ENCODE measurements at places on chromosomes 6 and 20.

DNA sequence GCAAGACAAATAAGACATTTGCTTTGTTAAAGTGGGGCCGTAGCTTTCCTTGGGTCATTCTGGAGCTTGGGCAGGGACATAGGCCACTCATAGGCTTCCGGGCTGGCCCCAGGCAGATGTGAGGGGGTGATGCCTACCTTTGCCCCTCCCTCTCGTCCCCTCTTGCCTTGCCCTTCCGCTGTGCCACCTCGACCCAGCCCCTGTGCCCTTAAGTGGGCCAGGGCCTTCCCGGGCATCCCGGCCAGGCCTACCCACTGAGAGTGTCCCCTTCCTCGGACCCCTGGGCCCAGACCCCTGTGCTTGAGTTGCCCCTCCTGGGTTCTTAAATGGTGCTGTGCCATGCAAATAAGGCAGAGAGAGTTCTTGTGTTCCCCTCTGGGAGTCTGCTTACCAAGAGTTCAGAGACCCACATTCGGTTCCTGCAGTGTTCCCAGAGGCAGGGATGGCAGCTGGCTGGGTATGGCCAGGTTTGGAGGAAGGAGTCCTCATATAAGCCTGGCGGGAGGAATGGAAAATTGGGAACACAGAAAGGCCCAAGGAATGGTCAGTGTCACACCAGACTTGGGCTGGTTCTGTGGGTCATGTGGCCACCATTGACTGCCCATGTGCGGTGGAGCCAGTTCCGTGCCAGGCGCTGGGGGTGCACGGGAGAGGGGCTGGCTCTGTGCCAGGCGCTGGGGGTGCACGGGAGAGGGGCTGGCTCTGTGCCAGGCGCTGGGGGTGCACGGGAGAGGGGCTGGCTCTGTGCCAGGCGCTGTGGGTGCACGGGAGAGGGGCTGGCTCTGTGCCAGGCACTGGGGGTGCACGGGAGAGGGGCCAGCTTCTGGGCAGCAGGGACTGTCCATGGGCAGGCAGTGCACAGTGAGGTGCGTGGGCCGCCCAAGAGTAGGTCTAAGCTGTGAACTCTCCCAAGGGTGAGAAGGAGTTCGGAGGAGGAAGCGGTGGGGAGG is 173.5 kb upstream of the SNX9 start:
- DNase-seq: no peak

DNA sequence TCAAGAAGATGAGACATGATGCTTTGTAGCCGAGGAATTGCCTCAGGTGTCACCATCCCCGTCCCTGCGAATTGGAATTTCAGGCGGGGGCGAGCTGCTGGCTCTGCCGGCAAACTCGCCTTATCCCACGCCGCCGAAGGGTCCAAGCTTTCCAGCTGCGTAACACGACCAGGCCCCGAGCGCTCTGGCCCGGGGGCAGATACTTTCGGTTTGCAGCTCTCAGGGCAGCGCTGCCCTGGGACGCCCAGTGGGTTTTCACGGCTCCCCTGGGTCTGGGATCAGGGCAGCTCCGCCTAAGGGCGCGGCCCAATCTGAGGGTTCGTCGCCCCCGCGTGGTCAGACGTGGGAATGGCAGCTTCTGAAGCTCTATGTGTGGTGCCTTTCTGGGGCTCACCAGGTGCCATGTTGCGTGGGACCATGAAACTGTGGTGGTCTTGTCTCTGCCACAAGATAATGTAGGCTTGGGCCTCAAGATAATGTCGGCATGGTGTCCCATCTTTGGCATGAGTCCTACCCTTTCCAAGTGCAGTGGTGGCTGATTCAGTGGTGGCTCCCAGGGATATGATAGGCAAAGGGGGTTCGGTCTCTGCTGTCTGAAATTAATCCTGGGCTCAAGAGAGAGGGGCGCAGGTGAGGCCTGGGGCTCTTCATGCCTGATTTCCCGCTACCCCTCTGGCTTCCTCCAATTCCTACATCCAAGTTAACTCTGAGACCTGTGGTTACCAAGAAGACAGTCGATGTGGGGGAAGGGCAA is 21.0 kb downstream of the PIGT start:
- peak; percentile 82 for DNase-seq

GRCh38 chr20:9442858-9443257 is 71.5 kb upstream of the LAMP5 start:
- no peak for DNase-seq

DNA sequence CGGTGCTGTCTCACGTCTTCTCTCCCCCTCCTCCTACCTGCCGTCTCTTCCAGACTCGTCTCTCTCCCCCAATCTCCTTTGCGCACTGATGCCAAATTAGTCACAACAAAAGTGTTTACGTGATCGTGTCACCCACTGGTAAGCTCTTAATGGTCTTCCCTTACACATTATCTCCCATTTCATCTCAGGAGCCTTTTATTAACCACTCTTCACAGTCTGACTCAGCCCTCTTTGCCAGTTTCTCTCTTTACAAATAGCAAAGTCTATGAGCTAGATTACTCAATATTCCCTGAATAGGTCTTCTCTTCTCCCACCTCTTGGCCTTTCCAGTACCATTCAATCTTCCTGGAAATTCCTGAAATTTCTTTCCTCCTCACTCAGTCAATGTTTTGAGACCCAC is 247.0 kb downstream of the ESR1 start:
- no peak for DNase-seq

DNA sequence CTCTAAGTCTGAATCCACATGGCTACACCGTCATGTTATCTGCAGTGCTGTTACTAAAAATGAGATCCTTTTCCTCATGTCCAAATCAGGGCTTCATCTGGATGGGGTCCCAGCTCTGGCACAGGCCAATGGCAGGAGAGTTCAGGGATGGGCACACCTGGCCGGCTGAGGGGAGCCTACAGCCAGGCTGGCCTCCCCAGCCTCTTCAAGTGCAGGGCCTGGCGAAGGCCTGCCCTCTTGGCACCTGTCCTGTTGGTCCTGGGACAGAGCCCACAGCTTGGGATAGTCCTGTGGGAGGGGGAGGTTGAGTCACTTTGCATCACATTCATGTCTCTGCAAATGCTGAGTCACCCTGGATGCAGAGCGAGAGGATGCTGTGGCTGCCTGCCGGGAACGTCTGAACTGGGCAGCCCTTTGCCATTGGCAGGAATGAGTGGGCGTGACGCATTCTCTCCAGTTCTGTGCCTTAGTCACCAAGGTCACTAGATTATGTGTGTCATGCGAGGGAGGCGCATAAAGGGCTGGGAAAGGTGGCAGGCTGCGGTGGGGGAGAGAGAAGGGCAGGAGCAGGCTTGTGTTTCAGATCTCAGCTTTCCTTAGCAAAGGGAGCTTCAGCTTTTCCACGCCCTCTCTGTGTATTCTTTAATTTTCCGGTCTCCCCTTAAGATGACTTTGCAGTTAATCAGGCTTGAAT is 223.2 kb upstream of the ECI2 start:
- no peak for DNase-seq

- no peak for DNase-seq
Observed at GRCh38 chr20:3739054-3739925, 6.8 kb downstream of the HSPA12B start.

- no peak for DNase-seq
Observed at GRCh38 chr6:89239338-89239737, 22.2 kb upstream of the GABRR1 start.

- no peak for DNase-seq
Observed at GRCh38 chr6:66985816-66986215, 1278.8 kb upstream of the EYS start.

DNA sequence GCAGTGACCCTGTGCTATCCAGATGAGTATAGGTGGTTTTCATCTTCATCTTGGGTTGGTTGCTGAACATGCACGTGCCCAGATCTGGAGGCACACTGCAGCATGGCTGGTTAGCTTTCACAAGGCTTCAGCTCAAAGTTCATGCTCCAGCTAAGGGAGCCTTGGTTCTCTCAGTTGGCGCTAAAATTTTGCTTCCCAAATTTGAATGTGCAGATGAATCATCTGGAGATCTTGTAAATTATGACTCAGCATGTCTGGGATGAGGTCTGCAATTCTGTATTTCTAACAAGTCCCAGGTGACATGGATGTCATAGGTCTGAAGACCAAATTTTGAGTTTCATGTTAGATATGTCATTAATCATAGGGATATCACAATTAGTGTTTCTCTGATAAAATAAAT is 230.8 kb downstream of the FOXA2 start:
- DNase-seq: no peak

DNA sequence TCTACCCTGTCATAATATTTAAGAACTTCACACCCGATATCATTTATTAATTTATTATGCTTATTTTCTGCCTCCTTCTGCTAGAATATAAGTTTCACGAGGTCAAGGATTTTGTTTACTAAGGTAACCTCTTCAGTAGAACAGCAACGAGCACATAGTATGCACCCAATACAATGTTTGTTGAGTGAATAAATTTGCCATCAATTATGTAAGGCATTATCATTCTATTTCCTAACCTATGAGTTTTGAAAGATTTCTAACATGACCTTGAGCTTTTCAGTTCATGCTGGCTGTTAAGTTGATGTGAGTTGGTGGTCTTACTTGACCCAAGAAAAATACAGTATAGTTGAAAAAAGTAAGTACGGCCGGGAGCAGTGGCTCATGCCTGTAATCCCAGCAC is 125.9 kb upstream of the LOC128125822 start:
- DNase-seq: no peak

DNA sequence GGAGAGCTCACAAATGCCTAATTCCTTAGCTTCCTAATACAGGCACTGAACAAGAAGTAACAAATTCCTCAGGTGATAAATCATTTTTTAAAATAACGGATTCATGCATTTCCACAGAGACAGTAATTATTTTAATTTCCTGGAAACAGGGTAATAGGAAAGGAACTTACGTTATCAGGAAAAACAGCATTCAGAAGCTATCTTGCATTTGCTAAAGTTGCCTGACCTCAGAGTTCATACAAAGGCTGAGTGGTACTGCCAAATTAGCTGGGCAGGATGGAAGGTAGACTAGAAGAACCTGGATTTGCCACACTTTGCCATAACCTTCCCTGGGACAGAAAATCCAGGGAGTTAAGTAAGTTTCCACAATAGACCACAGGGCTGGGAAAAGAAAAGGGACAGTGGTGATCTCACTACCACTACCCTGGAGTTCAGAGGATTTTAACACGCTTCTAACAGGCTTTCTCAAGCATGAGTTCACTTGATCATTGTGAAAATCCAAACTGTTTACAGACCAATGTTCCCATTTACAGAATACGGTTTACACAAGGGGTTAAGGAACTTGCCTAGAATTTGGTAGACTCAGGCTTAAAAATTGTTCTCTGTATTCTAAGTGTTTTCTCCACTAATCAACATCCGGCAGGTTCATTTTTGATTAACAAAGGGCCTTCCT is 57.0 kb downstream of the KIF13A start:
- no peak for DNase-seq

- no peak for DNase-seq
Observed at GRCh38 chr6:159023893-159024292, 20.9 kb downstream of the TAGAP start.

DNA sequence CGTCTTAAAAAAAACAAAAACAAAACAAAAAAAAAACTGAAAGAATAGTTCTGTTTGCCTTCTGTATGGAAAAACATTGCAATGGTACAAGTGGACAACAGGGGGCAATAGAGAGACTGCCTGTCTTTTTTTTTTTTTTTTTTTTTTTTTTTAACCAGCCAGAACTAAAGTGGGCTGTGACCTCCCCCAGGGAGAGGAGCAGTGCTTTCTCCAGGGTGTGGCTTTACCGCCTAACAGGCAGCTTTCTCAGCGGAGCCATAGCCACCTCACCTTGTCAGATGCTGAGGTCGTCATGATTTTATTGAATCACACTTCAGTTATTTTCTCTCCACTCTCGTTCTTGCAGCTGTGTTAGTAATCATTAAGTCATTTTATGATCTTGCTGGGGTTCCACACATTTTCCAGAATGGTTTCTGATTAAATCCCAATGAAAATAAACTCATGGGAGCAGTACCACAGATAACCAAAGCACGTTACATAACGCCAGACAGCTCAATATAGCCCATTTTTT is 78.4 kb downstream of the GMPR start:
- no peak for DNase-seq

GRCh38 chr20:34532320-34532719 is 16.1 kb downstream of the DYNLRB1 start:
- DNase-seq: no peak

GRCh38 chr6:127277878-127278843 is 11.5 kb downstream of the RNF146 start:
- DNase-seq: no peak

DNA sequence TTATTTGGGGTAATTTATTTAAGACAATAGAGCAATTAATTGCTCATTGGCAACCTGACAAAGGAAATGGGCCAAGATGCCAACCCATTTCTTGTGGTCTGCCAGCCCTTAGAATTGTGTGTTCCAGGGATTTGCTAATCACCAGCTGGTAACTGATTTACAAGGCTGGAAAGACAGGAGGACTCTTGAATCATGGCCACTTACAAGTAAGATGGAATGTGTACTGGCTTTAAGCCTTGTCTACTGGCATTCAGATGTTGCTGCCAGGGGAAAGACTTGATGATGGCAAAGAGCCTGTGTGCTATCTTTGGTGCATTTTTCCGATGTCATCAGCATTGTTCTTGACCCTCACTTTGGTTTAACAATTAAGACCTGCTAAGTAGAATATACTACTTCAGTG is 91.0 kb downstream of the BCKDHB start:
- no peak for DNase-seq

DNA sequence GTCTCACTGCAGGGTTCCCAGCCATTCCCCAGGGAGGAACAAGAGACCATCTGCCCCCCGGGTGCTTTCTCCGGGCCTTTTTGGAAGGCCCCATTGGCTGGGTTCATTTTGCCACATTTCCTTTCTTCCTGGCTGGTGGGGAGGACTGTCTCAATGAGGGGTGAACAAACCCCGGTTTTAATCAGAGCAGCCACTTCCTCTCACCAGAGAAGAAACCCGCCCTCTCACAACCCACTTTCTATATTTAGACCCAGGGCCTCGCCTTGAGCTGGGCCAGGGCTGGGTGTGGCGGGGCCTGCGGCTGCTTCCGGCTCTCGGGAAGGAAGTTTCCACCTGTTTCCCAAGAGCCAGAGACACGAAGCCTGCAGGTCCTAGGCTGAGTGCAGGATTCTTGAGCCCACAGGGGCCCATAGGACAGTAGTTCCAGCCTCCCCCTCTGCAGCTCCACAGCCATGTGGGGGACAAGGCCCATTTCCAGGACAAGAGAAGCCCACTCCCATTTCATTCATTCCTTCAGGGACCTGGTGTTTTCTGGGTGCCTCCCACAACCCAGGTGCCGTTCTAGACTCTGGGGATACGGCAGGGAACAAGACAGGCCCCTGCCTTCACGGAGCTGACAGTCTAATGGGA is 41.8 kb downstream of the RBM38 start:
- peak; percentile 35 for DNase-seq

- no peak for DNase-seq
Observed at GRCh38 chr6:75154973-75155372, 50.9 kb downstream of the COL12A1 start.

- no peak for DNase-seq
Observed at GRCh38 chr6:132797951-132798868, at the start of gene SLC18B1. SLC18B1 (minus strand) TSS chr6:132798637; CDS start chr6:132798456, 181 bp downstream.

DNA sequence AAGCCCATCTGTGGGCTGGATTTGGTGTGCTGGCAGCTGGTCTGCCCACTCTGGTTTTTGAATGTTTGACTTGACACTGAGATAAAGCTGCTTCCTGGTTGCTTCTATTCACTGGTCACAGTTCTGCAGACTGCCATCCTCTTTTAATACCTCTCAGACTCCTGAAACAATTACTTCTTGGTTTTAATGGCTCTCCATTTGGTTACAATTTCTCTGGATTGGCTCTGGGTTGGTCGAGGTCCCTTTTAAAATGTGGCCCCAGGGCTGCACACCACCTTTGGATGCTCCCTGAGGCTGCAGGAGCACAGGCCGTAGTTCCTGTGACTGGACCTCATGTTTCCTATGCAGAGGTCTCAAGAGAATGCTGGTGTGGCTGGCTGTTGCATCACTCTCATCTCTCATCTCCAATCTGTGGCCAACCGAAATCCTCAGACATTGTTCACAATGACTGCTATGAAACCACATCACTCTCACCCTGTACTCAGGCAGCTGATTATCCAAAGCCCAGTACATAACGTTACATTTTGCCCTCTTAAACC is 98.5 kb downstream of the INSM1 start:
- no peak for DNase-seq
